Stimulated activated CD8-positive, alpha-beta memory T cell treated with anti-CD3 and anti-CD28 coated beads, Interleukin-12 subunit alpha, Interleukin-12 subunit beta, amount 100 ng/mL, for 1 hour (primary cell): ENCODE measurements at places on chromosomes 7 and 10.

DNA sequence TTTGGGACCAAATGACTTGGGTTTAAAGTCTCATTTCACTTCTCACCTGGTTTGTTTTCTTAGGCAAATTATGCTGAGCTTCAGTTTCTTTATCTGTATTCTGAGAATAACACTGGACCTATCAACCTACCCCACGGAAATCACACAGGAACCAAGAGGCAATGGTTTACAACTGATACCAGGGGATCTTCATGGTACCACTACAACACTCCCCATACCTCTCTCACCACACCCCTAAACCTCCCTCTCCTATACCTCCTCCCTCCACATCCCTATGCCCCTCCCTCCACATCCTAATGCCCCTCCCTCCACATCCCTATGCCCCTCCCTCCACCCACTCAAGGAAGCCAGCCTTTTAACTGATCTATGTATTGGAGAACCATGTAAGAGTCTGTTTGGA lies 9.9 kb downstream of the FAM204A start:
- no peak for DNase-seq

DNA sequence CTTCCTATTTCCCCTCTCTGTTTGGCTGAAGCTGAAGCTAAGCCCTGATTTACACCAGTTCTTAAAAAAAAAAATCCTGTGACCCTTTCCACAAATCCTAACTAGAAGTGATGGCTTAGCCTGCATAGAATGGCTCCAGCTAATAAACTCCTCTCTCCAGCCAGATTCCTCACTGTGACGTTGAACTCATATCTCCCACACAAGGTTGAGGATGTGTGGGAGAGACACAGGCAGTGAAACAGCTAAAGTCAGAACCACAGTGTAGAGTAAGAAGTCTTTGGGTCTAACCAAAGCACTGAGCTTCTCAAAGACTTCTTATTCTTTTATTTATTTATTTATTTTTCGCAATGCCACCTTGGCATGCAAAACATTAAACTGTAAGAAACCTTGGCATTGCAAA lies 268.3 kb downstream of the SNX13 start:
- DNase-seq = no peak

GRCh38 chr10:7560519-7560918 lies 106.2 kb downstream of the ITIH5 start:
- no peak for DNase-seq

DNA sequence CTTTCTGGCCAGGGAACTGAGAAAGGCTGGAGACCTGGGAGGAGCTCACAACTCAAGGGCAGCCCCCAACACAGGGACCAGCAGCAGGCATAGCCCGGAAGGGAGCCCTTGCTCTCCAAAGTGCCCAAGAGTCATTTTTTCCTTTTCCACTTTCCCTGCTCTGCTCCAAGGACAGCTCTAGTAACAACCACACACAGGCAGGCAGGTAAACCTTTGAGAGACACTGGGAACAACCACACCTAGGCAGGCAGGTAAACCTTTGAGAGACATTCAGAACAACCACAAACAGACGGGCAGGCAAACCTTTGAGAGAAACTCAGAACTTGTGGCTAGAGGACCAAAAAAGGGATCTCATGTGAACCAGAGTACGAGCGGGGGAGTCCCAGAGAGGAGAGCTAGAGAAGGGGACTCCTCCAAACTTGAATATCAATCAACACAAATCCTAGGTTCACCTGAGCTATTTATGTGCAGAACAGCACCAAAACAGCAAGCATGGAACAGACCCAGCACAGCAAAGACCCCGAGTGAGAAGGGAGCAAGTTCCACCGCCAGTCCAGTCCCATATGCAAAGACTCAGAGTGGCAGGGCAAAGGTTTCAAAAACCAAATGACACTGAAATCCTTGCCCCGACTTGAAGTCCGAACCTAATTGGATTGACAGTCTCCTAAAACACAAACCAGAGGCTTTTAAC lies 33.6 kb upstream of the GUSB start:
- DNase-seq = no peak

DNA sequence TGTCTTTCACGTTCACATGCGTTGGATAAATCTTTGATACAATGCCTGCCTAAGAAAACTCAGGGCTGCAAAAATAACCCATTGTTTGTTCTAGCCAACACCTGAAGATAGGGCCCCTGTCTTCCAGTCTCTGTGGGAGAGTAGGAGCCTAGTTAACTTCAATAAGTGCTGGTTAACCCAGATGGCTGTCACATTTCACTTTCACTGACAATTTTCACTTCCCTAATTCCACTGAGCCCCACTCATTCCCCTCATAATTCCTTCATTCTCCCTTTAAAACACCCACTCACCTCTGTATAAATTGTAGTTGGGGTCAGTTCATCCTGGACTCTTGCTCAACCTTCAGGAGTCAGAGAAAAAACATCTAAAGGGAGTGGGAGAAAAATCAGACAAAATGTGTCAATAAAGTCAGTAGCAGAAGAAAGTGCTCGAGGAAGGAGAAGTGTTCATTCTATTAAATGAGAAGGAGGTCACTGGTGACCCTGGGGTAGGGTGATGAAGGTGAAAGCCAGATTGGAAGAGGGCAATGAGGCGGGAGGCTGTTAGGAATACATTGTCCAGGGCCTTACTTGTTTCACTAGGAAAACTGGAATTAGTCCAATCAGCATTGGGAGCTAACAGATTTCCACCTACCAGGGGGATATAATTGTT lies 51.2 kb upstream of the ABI1 start:
- DNase-seq = no peak

DNA sequence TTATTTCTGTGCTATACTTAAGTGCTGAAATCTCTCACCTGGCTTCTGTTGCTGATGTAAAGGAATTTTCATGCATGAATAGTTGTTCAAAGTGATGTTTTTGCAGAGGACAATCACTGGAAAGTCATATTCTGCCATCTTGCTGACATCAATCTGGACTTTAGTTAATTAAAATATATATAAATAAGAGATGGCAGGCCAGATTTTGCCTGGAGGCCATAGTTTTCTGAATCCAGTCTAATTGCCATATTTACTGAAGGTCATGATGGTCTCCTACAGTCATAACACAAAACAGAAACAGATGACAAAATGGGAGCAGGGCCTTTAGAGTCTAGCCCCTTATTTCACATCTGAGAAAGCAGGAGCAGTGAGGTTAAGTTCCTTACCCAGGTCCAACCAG lies 228.2 kb downstream of the HPSE2 start:
- DNase-seq = no peak

- DNase-seq = no peak
These were observed 203.7 kb downstream of the DIP2C start for GRCh38 chr10:485776-486175.

DNA sequence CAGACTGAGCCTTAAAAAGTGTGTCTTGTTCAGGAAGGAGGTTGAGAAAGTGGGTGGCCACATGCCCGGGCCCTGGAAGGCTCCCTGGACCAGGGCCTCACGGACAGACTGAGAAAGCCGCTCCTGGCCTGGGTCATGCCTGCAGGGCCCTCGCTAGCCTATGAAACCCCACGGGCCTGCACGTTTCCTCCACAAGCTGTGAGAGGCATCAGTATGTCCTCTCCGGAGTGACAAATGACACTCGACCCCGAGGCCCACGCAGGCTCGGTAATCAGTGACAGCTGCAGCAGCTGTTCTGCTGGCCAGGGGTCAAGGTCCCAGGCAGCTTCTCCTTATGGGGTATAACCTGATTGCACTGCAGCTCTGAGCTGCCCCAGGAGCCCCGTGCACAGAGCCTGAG lies 47.6 kb downstream of the ASB13 start:
- DNase-seq = no peak
